ENCODE measurements at places on chromosomes 3 and 15.

- no peak for DNase-seq
Observed at GRCh38 chr3:22228705-22229104, 477.7 kb upstream of the ZNF385D start.

DNA sequence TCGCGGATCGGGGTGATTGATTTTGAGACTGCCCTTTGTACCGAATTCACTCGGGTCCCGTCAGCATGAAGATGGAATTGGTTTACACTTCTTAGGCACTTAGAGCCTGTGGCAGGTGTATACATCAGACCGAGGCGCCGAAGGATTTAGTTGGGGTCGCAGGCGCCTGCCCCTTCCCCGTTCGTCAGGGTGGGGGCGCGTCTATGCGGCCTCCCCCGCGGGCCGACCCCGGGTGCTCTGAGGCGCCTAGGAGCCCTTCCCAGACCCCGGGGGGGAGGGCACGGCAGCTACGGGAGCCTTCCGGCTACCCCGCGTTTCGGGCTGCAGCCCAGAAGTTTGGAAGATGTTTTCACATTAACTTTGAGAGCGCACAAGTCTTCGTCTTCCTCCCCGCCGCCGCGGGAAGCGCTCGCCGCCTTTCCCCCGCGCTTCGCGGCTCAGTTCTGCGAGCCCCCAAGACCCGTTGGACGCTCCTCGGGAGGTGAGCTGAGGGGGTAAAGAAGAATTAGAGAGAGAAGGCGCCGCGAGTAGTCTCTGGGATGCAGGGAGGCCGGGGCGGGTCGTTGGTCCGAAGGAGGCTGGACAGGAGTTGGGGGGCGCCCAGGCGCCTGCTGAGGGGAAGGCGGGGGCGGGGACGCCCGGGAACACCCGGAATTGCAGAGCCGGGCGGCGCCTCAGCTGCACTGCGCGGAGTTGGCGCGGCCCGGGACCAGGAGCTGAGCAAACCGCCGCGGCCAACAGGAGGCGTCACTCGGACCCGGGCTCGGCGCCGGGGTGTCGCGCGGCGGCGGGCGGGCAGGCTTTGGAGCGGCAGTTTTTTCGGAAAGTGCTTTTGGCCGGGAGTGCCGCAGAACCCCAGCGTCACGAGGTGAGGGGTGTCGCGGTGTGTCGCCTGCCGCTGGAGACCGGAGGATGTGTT, 780 bp downstream of the TIPARP start:
- DNase-seq, result peak; percentile 40

- DNase-seq, result no peak
Observed at GRCh38 chr15:66638377-66638776, 63.7 kb upstream of the SMAD6 start.

DNA sequence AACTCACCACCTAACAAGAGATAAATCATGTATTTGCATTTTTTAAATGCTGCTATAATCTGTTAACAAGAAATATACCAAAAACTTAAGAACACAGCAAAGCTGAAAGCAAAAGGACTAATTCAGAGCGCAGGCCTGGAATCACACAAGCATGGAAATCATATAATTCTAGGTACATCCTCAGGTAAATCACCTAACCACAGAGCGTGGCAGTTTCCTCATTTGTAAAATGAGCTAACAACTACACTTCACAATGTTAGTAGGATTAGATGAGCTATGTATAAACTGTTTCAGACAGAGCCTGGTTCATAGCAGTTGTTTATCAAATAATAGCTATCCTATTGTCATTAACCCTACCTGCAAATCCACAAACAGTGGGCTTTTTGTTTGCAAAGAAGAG, 146.4 kb downstream of the ERC2 start:
- DNase-seq, result no peak

- no peak for DNase-seq
Observed at GRCh38 chr15:31579282-31579681, 252.6 kb downstream of the KLF13 start.

- DNase-seq, result no peak
Observed at GRCh38 chr15:68536331-68537095, 42.3 kb upstream of the CORO2B start.

DNA sequence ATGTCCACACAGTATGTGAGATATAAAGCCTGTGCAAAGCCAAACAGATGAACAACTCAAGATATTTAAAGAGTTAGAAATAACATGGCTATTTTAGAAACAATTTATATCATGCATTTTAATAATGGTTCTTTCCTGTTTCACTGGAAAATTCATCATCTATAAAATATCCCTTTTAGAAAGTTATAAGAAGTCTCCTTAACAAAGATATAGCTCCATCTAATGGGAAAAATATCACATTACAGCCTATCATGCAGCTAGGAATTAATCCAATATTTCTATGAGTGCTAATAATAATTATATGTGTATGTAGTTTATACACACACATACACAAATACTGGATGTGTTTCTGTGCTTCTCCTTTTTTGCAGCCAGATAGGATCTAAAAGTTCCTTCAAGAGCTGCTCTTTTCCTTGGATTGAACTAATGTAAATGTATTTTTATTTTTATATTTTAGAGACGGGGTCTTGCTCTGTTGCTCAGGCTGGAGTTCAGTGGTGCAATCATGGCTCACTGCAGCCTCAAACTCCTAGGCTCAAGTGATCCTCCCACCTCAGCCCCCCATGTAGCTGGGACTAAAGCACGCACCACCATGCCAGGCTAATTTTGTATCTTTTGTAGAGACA, 21.6 kb downstream of the RPL22L1 start:
- DNase-seq, result no peak

DNA sequence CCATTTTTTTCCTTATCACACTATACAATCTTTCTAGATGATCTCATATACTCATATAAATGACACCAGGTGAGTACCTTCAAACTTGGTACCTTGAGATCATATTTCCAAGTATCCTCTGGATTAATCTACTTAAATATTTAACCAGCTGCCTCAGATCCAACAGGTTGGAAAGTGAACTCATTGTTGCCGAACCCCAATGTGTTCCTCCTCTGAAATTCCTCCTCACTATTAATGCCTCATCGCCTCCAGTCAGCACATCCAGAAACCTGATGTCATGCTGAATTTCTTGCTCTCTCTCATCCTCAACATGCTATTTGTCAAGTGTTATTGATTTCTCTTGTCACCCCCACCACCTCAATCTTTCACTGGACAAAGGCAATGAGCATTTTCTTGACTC, 221.8 kb downstream of the FMN1 start:
- no peak for DNase-seq

DNA sequence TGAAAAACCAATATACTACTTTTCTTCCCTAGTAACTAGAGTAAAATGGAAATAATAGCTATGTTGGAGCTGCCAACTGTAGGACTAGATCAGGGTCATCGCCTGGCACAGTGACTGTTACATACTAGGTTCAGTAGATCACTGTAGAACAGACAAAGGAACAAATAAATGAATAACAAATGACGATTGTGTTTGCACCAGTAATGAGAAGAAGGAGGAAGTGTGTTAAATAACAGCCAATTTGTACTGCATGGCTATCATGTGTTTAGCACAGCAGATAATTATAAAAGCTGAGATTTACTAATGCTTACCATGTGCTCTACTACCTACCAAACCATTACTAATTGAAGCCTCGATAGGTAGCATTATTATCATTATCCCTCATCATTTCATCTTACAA, 85.3 kb upstream of the FXR1 start:
- no peak for DNase-seq

GRCh38 chr3:8793242-8793641, 23.8 kb upstream of the OXTR start:
- DNase-seq, result no peak

DNA sequence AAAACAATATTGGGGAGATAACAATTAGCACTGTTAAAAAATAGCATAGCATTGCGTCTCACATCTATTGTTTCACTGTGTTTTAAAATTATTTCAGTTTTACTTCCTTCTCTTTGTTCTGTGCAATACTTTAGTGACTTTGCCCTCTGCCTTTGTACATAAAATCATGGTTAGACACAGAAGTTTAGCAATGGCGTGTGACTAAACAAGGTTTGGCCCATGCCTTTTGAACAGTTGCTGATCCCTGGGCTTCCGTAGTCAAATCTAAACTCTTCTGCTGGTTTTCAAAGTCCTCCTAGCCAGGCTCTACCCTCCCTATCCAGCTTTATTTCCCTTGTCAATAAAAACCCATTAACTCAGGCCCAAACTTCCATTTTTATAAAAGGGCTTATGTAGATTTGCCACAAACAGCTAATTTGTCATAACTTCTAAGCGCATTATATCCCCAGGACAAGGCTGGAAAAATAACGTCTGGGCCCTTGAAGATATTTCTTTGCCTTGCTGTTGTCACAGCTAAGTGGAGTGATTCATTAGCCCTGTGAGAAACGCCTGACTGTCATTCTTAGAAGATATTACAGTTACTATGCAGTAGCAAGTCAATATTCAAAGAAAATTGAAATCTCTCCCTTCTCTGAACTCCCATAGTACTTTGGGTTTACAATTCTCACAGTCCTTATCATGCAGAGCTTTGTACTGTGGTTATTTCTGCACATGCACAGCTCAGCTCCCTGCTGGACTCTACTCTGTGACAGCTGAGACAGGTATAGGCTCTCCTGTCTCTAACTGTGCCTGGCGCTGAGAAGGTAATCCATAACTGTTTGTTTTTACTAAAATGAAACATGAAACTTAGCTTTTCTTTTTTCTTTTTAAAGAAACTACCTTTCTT, 123.4 kb upstream of the SLC24A5 start:
- no peak for DNase-seq

GRCh38 chr3:188904670-188905069, 267.1 kb upstream of the TPRG1 start:
- DNase-seq, result no peak

DNA sequence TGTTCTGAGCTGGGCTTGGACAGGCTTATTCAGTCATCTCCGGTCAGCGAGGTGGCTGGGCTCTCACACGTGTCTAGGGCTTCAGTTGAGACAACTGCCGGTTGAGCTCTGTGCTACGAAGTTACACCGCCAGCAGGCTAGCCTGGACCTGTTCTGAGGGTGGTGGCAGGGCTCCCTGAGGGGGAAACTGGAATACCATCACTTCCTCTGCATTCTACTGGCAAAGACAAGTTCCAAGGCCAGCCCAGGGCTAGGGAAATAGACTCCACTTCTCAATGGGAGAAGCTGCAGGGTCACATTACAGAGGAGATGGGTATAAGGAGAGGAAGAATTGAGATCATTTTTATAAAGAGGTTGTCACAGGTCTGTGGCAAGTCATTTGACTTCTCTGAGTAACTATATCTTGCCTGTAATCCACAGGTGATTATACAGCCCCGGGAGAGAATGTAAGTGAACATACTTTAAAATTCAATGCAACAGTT, 106.8 kb upstream of the IL12A start:
- DNase-seq, result no peak

DNA sequence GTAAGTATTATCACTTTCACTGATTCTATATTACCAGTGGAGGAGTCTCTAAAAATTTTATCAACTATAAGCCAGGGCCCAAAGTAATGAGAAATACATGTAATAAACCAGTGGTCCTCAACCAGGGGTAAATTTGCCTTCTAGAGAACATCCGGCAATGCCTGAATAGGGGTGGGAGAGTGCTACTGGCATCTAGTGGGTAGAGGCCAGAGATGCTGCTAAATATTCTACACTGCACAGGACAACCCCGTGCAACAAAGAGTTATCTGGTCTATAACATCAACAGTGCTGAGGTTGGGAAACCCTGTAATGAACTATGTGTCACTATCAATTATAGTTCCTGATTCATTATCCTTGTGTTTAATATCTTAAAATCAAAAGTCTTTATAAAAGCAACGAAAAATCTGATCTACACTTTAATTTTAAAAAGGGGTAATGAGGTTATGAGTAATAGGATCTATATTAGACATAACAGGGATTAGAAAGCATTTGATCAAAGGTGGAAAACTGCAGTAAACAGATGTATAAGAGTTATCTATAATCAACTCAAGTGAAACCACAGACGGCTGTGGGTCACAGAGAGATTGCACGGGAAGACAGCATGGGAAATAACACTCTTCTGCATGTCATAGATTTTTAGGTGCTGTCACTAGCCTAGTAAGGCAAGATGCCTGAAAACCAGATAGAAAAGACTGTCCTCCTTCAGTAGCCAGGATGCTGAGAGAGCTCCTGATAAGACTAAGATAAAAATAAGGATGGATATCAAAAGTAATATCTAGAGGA, 2.0 kb downstream of the LYSMD2 start:
- DNase-seq, result no peak

GRCh38 chr15:78830514-78831228, 19.4 kb upstream of the ADAMTS7 start:
- no peak for DNase-seq

DNA sequence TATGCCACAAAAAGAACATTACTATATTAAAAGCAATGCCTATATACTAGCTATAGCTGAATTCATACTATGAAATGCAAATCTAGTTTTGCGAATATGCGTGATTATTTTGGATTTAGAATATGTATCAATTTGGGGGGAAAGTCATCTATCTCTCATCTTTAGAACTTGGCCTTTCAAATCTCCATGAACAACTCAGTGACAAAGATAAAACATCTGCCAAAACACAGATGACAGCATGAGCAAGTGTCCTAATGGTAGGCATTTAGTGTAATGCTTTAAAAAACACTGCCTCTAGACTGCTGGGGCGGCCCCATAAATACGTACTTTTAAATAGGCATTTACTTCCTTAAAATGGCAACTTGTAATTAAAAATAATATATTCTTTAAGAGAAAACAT, 2.7 kb downstream of the CD47 start:
- DNase-seq, result no peak

GRCh38 chr3:184508938-184509337, 52.6 kb upstream of the EPHB3 start:
- no peak for DNase-seq

DNA sequence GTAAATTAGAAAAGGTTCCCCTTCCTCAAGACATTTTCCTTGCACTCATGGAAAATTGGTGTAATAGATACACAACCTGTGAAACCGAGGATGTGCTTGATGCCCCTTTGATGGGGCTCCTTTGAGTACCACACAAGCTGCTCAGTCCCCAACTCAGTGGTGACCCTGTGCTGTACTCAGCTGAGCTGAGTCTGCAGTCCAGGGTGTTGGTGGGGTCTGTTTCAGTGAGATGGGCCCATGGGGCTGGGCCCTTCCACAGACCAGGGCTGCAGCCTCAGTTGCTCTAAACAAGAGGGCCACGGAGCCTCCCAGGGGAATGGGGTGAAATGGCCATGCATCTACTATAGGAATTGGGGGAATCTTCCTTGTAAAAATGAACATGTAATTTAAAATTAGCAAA, 39.3 kb downstream of the KY start:
- DNase-seq, result no peak

GRCh38 chr3:120855665-120856437, 52.2 kb upstream of the STXBP5L start:
- no peak for DNase-seq
